ENCODE measurements at places on chromosomes 7 and 10. TPM values are rescaled to one million over a fixed set of nuclear protein-coding genes. Genes with fewer than 3 reads are reported as not detected.

DENND2A gene
- 42.1 TPM for total RNA-seq

SGCE gene
- 38.3 TPM for total RNA-seq

CALML3 gene
- not detected for total RNA-seq

SH2D4B gene
- not detected for total RNA-seq

CDH23 gene
- total RNA-seq = not detected

RTKN2 gene
- 8.4 TPM for total RNA-seq

CEP55 gene
- total RNA-seq = 3.7 TPM

CPN1 gene
- not detected for total RNA-seq

GRCh38 chr7:88806280-88807037 is 10.9 kb upstream of the TEX47 start:
- H3K36me3 ChIP-seq = no peaks in the 10 kb centered on the region
- no peak overlapping the region for H3K27ac ChIP-seq
- no peak for DNase-seq
- H3K27me3 ChIP-seq = no peaks in the 10 kb centered on the region
- H3K4me3 ChIP-seq = no peak overlapping the region

- H3K27me3 ChIP-seq = no peaks in the 10 kb centered on the region
- peaks cover 82% of the 10 kb centered on the region for H3K4me1 ChIP-seq
- peak; percentile 95 for DNase-seq
- peak overlapping the region; percentile 1 for H3K4me3 ChIP-seq
Measured at GRCh38 chr10:79081353-79082034, 12.7 kb downstream of the ZMIZ1 start.

- no peak overlapping the region for H3K27ac ChIP-seq
- H3K27me3 ChIP-seq = no peaks in the 10 kb centered on the region
- DNase-seq = peak; percentile 53
- H3K4me1 ChIP-seq = peaks cover 10% of the 10 kb centered on the region
- no peaks in the 10 kb centered on the region for H3K36me3 ChIP-seq
Measured at GRCh38 chr7:42734568-42734967, 177.3 kb downstream of the C7orf25 start.

DNA sequence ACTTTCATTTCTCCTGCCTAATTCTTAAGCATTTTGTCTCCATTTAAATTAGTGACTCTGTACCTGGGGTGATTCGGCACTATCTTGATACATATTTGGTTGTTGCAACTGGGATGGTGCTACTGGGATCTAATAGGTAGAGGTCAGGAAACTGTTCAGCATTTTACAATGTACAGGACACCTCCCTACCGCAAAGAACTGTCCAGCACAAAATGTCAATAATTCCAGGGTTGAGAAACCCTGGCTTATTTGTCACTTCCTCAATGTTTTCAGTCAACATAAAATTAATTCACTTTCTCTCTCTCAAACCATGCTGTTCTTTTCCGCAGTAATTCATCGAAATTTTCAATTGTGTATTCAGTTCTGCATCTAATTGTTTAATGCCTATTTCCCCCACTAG is 151.4 kb upstream of the CALCR start:
- H3K36me3 ChIP-seq = no peaks in the 10 kb centered on the region
- DNase-seq = no peak
- H3K4me3 ChIP-seq = no peak overlapping the region
- H3K27ac ChIP-seq = no peak overlapping the region
- peaks cover 19% of the 10 kb centered on the region for H3K27me3 ChIP-seq

DNA sequence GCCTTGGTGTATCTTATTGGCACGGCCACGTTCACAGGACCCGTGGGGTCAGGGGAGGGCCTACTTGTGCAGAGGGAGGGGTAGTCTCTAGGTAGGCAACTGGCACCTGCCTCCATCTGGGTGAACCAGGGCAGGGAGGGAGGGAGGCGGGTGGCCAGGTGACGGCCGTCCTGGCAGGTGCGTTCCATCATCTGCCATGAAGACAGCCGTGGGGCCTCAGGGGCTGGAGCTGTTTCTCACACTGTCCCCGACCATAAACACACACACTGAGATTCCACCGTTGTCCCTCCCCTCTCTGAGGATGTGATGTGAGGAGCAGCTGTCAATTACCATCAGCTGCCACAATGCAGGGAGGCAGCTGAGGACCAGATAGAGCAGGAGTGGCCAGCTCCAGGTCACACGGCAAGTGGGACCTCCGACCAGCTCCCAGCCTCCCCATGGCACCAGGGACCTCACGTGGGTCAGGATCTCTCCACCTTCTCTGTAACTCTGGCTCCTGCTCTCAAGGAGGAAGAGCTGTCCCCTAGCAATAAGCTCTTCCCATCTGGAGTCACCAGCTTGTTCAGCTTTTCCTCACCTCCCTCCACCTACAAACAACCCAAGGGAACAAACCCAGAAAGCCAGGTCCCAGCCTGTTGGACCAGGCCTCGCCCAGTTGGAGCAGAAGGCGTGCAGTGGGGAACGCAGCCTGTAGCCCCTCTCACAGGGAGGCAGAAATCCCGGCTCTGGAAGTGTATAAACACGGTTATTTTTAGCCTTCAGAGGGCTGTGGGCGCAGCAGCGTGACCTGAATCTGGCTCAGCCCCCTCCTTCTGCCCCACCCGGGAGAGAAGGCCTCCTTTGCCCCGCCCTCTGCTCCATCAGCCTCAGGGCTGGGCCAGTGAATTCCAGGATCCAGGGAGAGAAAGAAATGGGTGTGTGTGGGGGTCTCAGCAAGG is 33.1 kb downstream of the ZMIZ1 start:
- H3K4me3 ChIP-seq = no peak overlapping the region
- peak; percentile 66 for DNase-seq

GRCh38 chr7:139995017-139995915 is 67.5 kb downstream of the PARP12 start:
- no peaks in the 10 kb centered on the region for H3K36me3 ChIP-seq
- no peak overlapping the region for H3K4me3 ChIP-seq
- DNase-seq = peak; percentile 6
- no peak overlapping the region for H3K27ac ChIP-seq
- no peaks in the 10 kb centered on the region for H3K4me1 ChIP-seq

DNA sequence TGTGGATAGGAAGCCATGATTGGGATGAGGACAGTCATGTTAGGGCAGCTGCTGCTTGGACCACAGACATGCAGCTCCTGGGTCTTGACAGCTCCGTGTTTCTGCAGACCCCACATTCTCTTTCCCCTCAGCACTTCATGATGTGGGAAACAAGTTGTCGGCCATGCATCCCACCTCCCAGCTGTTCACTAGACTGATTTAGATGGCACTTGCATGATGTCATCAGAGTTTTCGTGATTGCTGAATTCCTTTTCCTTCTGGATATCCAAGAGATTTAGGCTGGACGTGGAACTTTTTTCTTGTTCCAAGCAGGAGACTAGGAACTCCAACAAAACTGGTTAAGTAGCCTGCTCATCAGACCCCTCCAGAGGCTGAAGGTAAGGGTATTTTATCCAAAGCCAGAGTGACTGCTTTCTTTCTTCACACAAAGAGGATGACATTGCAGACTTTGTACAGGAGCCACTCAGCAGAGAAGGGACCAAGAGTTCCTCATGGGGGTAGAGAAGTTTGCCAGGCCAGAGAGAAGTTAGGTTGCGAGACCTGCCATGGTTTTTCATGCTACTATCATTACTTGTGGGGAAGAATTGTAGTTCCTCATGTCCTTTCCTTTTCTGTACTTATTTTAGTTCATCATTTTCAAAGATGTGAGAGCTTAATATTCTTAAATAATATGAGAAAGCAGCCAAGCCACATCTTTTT is 117.7 kb upstream of the GJD4 start:
- H3K27me3 ChIP-seq = no peaks in the 10 kb centered on the region
- no peak overlapping the region for H3K27ac ChIP-seq
- peak; percentile 48 for DNase-seq

GRCh38 chr10:123574109-123574698 is 92.0 kb upstream of the GPR26 start:
- DNase-seq = no peak
- no peak overlapping the region for H3K4me3 ChIP-seq
- H3K27me3 ChIP-seq = no peaks in the 10 kb centered on the region
- H3K36me3 ChIP-seq = no peaks in the 10 kb centered on the region

- no peak overlapping the region for H3K27ac ChIP-seq
- no peak overlapping the region for H3K4me3 ChIP-seq
- no peaks in the 10 kb centered on the region for H3K4me1 ChIP-seq
- H3K27me3 ChIP-seq = no peaks in the 10 kb centered on the region
- DNase-seq = no peak
Measured at GRCh38 chr7:158321936-158322615, 265.5 kb downstream of the PTPRN2 start.

DNA sequence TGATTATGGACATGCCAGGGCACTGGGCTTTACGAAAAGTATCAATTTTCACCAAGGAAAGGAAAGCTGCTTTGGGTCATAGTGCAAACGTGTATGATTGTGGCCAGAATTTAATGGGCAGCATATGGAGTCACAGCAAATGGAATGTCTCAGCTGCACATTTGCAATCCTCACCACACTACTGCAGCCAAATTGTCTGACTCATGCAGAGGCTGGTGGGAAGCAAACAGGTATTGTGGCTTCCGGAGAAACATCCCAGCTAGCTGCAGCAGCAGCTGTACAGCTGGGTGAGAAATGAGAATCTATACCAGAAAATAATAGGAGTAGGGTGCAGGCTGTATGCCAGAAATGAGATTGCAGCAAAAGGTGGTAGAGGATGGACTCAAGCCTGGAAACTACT is 374.7 kb upstream of the VWC2 start:
- no peaks in the 10 kb centered on the region for H3K27me3 ChIP-seq
- peak; percentile 73 for DNase-seq
- H3K36me3 ChIP-seq = no peaks in the 10 kb centered on the region
- no peak overlapping the region for H3K27ac ChIP-seq
- no peak overlapping the region for H3K4me3 ChIP-seq

DNA sequence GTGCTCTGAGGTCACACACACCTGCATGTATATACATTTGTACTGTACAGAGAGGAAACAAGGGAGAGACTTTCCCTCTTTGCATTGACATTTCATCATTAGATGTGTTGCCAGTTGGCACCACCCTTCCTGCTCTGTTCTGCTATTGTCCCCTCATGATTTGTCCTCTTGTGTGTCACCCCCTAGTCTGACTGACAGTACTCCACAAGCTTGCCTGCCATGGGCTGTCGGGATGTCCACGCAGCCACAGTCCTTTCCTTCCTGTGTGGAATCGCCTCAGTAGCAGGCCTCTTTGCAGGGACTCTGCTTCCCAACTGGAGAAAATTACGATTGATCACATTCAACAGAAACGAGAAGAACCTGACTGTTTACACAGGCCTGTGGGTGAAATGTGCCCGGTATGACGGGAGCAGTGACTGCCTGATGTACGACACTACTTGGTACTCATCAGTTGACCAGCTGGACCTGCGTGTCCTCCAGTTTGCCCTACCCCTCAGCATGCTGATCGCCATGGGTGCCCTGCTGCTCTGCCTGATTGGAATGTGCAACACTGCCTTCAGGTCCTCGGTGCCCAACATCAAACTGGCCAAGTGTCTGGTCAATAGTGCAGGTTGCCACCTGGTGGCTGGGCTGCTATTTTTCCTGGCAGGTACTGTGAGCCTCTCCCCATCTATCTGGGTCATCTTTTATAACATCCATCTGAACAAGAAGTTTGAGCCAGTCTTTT is 9.4 kb downstream of the CLDN12 start:
- no peak overlapping the region for H3K4me3 ChIP-seq
- peaks cover 21% of the 10 kb centered on the region for H3K36me3 ChIP-seq
- H3K27ac ChIP-seq = no peak overlapping the region

DNA sequence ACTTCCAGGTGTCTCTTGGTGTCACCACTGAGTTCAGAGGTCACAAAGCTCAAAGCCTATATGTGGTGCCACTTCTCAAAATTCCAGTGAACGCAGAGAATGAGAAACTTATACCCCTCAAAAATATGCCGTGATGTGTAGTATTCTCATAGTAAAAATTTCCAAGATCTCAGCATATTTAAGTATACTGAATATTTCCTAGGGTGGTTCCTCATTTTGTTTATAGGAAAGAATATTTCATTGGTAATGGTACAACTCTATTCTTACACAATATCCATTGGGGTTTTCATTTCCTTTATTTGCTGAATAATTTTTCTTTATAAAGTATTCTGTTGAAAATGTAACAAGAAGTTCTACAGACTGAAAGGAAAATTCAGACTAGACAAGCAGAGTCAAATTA is 58.9 kb upstream of the ADO start:
- H3K27me3 ChIP-seq = no peaks in the 10 kb centered on the region
- H3K4me1 ChIP-seq = no peaks in the 10 kb centered on the region
- H3K36me3 ChIP-seq = no peaks in the 10 kb centered on the region
- H3K4me3 ChIP-seq = no peak overlapping the region
- no peak overlapping the region for H3K27ac ChIP-seq

DNA sequence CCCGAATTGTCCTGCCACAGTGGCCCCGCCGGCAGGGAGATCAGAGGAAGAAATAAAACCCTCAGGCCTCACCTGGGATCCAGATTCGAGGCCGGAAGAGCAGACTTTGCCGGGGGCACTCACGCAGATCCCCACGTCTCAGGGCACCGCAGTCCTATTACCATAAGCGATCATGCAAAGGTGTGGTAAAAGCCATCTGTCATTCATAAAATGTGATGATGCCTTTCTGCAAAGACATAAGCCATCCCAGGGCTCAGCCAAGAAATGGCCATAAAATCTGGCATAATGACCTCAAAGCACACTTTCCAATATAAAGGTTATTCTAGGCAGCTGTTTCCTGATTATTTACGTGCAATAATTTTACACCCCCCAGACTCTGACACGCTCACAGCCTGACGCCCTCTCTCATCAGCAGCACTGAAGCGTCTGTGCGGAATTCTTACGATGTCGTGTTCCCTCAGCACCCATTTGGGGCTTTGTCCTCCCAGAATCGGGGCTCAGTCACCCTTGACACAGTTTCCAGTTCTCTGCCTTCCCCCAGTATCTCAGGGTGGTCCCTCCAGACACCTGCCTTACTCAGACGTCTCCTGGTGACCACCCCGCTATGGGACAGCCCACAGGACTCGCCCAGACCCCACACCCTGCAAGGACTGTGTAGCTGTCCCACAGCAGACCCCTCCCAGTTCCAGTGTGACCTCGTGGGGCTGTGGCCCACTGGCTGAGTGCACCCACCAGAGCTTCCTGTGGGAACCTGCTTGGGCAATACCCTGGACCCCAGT is 74.3 kb upstream of the FAM20C start:
- peaks cover 3% of the 10 kb centered on the region for H3K4me1 ChIP-seq
- H3K27me3 ChIP-seq = no peaks in the 10 kb centered on the region

DNA sequence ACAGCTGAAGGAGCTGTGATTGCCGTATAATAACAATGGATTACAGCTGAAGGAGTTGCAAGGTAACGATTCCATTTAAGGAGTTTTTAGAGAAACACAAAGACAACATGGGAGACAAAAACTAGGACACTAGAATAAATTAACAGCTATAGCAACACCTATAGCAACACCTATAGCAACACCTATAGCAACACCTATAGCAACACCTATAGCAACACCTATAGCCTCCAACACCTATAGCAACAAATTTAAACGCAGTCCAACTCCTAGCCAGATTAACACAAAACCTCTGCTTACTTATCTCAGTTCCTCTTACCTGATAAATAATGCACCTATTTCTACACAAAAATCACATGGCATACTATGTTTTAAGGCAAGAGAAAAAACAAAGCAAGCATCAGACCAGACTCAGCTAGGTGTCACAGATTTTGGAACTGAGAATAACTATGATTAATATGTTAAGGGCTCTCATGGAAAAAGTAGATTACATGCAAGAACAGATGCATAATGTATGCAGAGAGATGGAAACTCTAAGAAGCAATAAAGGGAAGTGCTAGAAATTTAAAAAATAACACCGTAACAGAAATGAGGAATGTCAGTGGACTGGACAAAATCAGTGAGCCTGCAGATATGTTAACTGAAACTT is 55.7 kb upstream of the SRPK2 start:
- H3K27ac ChIP-seq = no peak overlapping the region
- DNase-seq = no peak
- peaks cover 4% of the 10 kb centered on the region for H3K4me1 ChIP-seq
- H3K27me3 ChIP-seq = no peaks in the 10 kb centered on the region

GRCh38 chr10:68110027-68110426 is 739 bp downstream of the MYPN start:
- peaks cover 13% of the 10 kb centered on the region for H3K4me1 ChIP-seq
- no peak overlapping the region for H3K4me3 ChIP-seq
- no peak overlapping the region for H3K27ac ChIP-seq
- no peaks in the 10 kb centered on the region for H3K27me3 ChIP-seq
- no peak for DNase-seq

All from astrocyte (in vitro differentiated cells and primary cell).